ENCODE measurements at places on chromosomes 4 and X.

GRCh38 chr4:74120086-74120485 is 21.1 kb upstream of the CXCL2 start:
- DNase-seq = no peak

DNA sequence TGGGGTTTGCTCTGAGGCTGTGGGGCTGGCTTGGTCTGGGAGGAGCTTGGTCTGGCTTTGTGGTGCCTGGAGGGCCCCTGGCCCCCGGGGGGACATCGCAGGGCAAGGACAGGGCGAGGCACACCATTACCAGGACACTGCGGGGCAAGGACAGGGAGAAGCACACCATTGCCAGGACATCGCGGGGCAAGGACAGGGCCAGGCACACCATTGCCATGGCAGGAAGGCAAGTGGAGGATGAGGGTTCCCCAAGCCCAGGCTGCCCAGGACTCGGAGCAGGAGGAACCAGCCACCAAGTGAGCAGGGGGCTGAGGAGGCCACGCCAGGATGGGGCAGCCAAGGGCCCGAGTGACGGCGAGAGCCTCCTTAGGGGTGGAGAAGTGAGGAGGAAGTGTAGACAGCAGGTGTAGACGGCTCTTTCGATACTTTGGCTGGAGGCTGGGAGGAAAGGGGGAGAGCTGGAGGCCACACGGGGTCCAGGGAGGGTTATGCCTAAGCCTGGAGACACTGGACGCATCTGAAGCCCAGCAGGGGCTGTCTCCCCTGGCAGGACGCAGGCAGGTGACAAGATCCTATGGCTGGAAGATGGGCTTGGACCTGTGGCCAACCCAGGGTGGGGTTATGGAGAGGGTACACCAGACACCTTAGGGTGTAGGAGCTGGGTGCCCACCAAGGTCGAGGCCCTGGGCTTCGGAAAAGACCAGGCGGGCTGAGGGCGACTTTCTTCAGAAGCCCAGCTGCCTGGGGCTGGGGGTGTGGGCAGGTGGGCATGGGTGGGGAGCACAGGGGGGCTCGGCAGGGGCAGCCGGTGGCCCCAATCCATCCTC is 7.3 kb downstream of the NKX1-1 start:
- no peak for DNase-seq

DNA sequence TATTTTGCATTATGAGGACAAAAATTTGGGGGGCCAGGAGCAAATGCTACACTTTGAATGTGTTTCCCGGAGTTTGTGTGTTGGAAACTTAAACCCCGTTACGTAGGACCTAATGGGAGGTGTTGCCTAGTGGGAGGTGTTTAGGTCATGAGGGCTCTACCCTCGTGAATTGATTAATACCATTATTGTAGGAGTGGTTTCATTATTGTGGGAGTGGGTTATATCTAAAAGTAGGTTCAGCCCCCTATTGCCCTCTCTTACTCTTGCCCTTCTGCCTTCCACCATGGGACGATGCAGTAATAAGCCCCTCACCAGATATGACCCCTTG is 15.5 kb downstream of the UBA6 start:
- DNase-seq = no peak

DNA sequence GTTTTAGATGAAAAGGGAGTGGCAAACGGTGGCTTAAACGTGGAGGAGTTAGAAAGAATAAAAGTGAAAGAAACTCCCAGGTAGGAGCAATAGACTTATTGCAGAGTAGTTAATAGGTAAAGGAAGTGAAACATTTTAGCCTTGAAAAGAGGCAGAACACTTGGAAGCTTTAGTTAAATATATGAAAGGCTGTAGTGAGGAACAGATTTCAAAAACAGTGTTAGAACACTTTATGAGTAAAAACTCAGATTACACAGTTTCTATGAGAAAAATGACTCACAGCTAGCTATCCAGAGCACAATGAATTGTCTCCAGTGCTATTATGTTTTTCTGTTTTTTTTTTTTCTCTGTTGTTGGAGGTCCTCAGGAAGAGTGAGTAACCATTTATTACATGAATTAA is 45.8 kb downstream of the TACR3 start:
- DNase-seq = no peak

GRCh38 chr4:154569584-154569983 is 6.8 kb downstream of the FGB start:
- DNase-seq = no peak

GRCh38 chr4:123597586-123597985 is 201.0 kb downstream of the SPRY1 start:
- no peak for DNase-seq

DNA sequence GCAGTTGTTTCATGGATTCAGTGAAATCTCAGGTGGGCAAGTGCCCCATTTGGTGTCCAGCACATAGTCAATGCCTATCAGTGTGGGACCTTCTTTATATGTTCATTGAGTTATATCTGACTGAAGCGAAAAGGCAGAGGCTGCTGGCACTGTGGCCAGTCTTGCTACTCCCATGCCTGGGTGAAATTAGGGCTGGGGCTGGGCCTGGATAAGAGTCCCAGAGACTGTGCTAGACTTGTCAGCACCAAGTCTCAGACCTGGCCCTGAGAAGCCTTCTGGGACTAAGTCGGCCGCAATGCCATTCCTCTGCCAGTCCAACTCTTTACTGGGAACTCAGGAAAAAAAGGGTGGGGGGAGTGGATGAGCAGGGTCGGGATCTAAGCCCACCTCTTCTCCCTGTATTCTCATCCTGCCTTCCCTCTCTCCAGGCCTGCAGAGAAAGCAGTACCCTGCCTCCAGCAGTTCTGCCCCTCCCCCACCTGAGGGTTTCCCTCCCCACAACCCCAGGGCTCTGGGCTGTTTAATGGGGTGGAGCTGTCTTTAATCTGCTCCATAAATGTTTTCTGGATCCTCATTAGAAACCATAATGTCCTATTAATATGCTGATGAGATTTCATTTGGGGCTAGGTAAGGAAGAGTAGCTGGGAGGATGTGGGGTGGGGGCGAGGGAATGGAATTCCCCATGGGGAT is 153.5 kb upstream of the PJA1 start:
- DNase-seq = no peak
